Amygdala (tissue), 56 donors: ENCODE measurements at places on chromosomes 12 and 14.

GRCh38 chr12:55965941-55966407 lies at the start of gene PMEL:
TSS of gene PMEL (minus strand) at chr12:55966042. CDS start at chr12:55966011, 31 bp downstream.
- DNase-seq: no peak

DNA sequence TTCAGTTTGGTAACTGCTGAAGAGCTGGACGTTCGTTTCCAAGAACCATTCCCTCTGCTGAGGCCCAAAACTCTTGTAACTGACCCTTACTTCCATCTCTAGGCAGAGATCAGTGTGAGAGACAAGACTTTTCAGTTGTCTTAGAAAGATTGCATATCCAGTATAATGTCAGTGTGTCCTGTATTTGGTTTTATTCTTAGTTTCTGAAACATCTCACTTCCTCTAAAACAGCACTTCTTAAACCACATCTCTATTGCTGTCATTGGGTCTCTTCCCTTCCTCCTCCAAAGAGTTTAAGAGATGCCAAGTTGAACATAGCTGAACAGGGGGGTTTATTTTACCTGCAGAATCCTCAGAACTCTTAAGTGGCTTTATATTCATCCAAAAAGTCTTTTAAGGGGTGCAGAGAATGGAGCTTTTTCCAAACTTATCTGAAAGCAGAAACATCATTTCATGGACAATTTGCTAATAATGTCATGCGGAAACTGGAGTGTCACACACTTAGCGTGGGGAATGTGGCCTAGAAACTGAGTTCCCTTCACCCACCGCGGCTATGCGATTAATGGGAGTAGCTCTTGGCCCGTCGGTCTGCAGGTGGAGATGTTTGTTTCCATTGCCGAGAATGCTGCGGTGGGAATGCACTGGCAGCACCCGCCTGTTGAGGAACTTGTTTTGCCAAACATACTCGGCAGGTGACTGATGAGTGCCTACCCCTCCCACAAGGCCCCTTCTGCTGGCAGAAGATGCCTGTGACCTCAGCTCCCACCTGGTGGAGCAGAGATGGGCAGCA lies 148.2 kb downstream of the ADGRD1 start:
- no peak for DNase-seq

DNA sequence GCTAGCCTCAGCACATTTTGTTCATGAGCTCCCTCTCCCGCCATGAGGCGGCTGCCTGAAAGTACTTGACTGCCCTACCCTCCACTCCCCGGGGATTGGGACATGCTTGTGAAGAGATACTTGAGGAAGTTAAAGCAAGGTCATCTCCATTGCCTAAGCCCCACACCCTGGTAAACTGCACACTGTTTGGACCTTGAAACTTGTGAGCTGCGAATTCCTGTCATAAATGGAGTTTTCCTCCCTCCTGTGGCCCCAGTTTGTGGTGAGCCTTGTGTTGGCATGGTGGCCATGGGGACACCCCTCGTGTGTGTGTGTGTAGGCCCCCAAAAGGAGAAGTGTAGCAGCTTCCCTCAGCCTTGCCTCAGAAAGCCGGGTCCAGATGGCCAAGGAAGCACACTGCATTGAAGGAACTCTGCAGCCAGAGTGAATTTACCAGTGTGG lies 395.5 kb downstream of the ZFP36L1 start:
- DNase-seq: no peak

DNA sequence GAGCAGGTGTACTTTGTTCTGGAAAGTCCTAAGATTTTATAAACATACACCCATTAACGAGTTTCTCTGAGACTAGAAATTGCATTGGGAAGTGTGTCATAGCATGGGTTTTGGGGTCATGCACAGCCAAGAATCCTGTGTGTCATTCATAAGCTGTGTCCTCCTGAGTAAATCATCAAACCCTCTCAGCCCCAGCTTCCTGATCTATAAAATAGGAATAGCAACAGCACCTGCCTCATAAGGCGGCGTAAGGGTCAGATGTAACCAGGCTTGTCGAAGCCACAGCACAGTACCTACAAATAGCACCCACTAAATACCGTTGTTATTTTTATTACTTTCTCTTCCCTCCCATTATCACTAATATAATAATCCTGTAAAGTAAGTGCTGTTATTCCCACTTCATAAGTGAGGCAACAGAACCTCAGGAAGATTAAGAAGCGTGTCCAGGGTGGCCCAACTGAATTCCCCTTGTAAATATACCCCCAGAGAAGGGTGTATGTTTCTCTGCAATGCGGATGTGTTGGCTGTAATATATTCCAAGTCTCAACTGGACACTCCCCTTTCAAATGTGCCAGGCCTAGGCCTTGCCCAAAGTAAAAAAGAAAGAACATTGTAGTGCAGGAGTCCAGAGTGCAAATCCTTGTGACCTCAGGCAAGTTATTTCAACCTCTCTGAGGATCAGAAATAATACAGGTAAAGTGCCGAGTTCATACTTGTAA lies 188.3 kb upstream of the BCL2L14 start:
- DNase-seq: no peak

GRCh38 chr14:67962215-67962644 lies 142.7 kb downstream of the RAD51B start:
- DNase-seq: no peak
